ENCODE measurements at places on chromosomes 12 and 14.

DNA sequence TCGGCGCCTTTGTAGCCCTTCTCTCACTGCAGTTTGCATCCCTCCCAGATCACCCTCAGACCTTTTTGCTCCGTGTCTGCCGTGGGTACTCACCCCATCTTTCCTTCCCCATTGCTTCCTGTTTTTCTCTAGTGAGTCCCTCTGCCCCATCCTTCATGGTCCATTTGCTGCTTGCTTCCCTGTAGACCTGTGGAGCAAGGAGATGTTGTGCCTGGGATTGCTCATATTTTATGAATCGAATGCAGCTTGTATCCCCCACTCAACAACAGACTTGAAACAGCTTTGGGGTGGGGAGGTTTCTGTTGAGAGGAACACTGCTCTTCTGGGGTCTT lies 661 bp downstream of the DENR start:
- no peak for DNase-seq

DNA sequence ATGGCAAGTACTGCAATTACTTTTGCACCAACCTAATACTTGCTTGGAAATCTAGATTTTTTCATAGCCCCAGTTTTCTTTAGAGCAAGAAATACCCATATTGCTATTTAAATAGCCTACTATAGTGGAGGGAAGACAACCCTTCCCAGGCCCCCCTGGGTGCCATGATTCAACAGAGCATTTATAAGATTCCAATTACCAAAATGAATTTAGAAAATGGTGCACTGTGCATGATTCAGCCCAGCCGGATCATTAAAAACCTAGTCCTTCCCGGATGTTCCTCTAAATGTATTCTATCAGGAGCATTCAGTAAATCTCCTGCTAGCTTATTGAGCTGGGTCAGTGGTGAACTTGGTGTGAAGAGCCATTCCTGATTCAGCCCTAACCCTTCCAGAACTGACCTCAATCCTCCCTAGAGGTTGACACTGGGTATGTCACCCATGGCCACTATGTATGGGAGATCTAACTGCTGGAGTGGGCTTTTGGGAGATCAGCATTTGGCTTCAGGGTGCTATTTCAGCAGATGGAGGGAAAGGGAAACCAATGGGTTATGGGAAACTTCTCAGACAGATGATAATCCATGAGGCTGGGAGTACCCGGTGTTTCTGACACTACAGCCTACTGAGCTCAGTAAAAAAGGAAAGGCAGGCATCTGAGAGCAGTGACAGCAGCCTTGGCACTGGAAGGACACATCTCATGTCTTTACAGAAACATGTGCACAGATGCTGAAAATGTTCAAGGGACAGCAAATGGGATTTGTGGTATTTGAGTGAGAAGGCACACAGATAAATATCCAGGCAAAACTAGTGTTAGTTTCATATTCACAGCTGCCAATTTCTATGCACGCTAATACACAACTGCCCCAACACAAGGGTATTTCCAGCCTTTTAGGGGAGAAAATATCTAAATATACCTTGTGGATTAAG lies 258.9 kb downstream of the DPF3 start:
- DNase-seq, result no peak

DNA sequence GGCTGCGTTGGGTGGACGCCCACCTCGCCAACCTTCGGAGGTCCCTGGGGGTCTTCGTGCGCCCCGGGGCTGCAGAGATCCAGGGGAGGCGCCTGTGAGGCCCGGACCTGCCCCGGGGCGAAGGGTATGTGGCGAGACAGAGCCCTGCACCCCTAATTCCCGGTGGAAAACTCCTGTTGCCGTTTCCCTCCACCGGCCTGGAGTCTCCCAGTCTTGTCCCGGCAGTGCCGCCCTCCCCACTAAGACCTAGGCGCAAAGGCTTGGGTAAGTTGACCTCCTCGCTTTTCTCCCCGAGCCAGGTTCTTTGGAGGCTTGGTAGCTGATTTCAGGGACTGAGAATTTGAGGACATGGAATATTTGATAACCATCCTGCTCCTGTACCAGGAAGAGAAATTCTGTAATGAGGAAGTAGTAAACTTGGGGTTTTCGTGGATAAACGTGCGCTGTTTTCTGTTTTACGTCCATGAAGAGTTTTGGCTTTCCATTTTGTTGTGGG lies 530 bp downstream of the APAF1 start:
- DNase-seq, result no peak

GRCh38 chr12:118982984-118983761 lies 1.8 kb downstream of the SRRM4 start:
- DNase-seq, result no peak

GRCh38 chr12:49567302-49567610 lies 686 bp downstream of the MCRS1 start:
- no peak for DNase-seq

- no peak for DNase-seq
These were observed 146.4 kb upstream of the LMNTD1 start for GRCh38 chr12:25699454-25699853.

DNA sequence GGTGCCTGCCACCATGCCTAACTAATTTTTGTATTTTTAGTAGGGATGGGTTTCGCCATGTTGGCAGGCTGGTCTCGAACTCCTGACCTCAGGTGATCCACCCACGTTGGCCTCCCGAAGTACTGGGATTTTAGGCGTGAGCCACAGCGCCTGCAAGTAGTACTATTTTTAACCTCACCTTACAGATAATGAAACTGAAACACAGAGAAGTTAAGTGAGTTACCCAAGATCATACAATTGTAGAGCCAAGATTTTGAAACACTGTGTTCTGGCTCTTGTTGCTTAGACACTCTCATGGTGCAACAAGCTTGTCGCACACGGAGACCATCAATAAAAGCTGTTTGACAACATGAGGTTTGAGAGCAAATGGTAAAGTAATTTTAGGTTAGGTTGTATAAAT lies 159.1 kb upstream of the LMNTD1 start:
- no peak for DNase-seq

GRCh38 chr14:54532111-54533012 lies 22.7 kb downstream of the CGRRF1 start:
- no peak for DNase-seq

GRCh38 chr12:49198431-49199155 lies 9.7 kb upstream of the TUBA1A start:
- no peak for DNase-seq

DNA sequence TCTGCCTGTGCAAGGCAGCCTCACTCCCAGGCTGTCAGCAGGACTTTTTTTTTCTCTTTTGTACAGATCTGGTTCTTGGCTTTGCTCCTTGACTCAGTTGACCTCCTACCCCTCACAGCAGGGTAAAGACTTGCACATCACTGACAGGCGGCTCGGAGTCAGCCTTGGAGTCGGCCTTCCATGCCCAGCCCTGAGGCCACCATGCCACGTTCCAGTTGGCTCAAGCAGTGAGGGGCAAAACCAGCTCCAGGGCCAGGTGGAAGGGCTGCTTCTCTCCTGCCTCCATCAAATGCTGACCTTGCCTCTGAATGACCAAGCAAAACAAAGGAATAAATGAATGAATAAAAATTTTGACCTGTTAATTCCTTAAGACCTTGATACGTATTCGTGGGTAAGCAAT lies 27.6 kb downstream of the JAG2 start:
- no peak for DNase-seq
